Cortex of kidney (tissue), 1 donor: ENCODE measurements at places on chromosomes 12 and 14.

DNA sequence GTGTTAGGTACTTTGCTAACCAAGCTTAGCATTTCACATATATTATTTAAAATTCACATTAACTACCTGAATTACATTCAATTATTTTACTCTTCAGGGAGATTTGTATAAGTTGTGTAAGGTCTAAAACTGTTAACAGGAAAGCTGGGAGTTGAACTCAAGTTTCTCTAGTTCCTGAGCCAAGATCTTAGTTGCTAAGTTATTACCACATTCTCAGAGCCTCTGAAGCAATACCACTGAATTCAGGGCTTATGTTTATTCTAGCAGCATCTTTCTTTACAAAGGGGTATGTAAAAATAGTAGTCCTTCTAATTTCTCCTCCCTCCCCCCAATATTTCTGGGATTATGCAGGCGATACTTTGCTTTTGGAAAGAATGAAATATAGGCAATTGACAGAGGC, 786.8 kb downstream of the DIO2 start:
- no peak for DNase-seq

DNA sequence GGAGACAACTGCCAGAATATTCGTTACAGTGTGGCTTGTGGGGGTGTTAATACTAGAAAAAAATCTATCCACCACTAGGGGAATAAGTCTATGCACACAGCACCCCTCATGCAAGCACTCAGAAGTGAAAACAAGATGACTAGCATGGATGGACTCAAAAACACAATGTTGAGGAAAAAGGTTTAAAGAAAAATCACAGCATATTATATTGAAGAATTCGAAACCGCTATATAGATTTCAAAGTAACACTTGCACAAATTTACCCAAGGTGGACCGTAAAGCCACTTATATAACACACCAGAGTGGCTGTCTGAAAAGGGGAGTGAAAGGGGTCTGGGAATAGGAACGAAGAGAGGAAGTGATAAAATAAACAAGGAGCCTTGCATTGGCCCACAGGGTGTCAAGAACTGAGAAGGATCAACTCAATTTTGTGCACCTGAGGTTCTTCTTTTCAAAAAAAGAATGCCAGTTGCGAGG, 544 bp downstream of the ABCD4 start:
- DNase-seq = no peak

GRCh38 chr12:98425859-98426258, 89.5 kb upstream of the TMPO start:
- no peak for DNase-seq

DNA sequence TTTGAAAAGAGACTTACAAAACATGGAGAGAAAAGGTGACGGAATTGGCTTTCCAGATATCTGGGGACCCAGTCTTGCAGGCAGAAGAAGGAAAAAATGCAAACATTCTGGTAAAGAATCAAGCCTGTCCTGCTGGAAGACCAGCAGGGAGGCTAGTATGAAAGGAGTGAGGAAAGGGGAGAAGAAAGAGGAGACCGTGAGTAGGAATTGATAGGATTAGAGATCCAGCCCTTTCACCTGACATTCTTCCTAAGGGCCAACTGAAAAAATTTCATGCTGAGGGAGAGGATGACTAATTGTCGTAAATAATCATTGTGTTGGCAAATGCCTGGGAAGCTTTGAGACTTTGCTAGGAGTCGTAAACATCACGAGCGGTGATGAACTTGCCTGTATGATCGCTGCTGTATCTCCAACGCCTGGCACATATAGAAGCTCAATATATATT, 12.1 kb downstream of the BHLHE41 start:
- no peak for DNase-seq

GRCh38 chr14:80124794-80125193, 86.5 kb downstream of the DIO2 start:
- DNase-seq = no peak

DNA sequence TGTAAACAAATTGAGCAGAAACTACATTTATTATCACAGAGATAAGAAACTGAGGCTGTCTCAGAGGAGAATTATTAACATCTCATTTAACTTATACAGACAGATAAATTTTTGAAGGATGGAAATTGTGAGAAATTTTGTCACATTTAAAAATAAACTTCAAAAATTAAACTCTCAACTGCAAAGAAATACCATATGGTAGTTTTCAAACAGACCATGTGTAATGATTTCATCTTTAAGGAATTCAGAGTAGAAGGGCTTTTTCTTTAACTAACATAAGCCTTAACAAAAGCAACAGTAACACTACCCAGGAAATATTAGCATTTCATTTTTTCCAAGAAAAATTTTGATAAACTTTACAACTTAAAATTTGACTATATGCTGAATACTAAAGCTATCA, 26.6 kb downstream of the NUP37 start:
- DNase-seq = no peak

- DNase-seq = no peak
Observed at GRCh38 chr12:124612410-124612680, 44.9 kb upstream of the NCOR2 start.

GRCh38 chr14:86766469-86766868, 1226.5 kb downstream of the GALC start:
- no peak for DNase-seq

DNA sequence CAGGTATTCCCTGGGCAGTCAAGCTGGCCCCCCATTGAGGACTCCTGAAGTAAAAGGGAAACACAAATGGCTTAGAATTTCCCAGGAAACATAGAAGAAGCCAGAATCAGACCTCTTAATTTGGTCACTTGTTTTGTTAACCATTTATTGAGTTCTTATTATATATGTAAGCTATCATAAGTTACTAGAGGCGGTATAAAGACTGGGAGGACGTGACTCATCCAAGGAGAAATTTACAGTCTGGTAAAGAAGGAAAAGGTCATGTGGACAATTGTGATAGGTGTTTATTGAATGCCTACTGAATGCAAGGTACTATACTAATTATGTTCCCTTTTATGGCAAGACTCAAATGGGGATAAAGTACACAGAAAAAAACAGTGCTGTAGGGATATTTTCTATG, 146.7 kb downstream of the DYRK2 start:
- DNase-seq = no peak

- no peak for DNase-seq
Observed at GRCh38 chr12:125259178-125259867, 194.1 kb downstream of the AACS start.

GRCh38 chr14:101721111-101721510, 40.4 kb upstream of the PPP2R5C start:
- no peak for DNase-seq

DNA sequence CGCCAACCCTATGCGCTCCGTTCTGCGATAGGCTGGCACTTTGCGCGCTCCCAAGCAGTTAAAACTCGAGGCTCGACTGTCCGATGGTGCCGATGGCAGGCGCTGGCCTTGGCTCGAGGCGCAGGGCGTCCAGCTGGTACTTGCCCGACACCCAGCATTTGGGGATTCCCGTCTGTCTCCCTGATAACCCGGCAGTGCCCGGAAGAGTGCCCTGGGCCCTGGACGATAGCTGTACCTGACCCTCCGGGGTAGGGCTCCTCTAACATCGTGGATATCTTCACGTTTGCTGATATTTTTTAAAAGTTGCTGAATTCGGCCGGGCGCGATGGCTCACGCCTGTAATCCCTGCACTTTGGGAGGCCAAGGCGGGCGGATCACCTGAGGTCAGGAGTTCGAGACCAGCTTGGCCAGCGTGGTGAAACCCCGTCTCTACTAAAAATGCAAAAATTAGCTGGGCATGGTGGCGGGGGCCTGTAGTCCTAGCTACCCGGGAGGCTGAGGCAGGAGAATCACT, 908 bp upstream of the WIF1 start:
- DNase-seq = no peak

DNA sequence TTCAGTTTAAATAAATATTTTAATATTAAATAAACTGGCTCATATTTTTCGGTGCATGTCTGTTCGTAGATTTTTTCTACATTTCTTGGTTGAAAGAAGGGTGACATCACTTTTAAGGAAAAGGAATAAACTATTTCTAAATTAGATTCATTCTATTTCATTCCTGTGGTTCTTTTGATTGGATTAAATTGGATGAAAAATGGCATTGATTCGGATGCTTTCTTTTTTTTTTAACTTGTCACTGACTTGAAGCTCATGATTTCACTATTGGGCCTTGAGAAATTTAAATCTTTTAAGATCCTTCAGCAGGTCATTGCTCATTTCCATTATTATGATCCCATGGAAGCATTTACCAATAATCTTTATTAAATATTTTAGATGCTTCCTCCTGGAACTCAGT, 113.1 kb upstream of the RASSF8 start:
- no peak for DNase-seq

DNA sequence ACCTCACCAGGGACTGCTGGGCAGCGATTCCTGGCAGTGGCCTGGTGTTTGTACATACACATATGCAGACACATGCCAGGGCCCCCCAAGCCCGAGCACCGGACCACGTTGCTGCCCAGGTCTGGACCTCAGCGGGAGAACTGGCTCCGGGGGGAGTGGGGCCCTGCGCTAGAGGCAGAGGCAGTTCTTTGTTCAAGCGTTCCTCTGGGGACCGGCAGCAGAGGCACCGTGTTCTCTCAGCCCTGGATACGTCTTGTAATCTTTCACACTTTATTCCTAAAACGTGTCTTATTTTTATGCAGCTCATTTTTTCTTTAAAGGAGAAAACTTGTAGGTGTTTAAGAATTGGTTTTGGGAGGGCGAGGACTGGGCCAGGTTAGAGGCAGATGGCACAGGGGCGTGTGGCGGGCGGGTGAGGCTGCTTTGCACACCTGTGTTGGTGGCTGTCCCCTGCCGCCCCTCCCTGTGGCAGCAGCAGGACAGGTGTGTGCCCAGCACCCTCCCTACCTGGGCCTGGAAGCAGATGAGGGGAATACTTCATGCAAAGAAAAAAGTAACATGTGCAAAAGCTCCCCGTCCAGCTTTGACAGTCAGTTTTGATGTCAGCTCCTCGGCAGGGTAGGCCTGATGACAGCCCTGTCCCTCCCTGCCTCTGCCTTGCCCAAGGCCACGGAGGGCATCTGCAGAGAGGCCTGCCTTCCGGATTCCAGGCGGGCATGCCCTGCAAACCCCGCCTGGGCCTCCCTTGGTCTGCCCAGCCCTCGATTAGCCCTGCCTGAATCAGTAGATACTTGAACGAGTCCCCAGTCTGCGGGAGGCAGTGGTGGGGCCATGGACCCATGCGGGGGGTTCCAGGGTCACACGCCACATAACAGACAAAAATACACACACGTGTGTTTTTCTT, 7.0 kb upstream of the PUS1 start:
- no peak for DNase-seq

DNA sequence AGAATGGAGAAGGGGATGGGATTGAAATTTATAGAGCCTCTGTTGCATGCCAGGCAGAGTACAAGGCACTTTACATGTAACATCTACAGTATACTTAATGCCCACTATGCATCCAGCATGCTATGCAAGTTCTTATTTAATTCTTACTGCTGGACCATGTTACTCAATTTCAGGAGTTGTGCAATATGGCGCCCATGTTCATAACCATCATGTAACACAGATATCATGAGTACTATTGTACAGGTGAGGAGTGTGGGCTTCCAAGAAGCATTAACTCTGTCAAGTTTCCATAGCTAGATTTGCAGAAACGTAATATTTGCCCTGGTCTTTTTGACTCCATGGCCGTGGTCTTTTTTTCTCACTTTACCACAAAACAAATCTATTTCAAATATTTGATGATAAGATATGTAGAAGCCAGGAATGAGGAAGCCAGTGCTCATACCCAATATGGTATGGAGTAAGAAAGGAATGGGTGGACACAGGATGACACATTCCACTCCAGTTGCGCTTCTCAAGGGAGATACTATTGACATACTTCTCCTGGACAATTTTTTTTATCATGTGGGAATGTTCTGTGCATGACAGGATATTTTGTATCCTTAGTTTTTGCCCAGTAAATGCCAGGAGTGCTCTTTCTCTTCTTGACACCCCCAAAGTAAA, 191.8 kb downstream of the C12orf75 start:
- no peak for DNase-seq

DNA sequence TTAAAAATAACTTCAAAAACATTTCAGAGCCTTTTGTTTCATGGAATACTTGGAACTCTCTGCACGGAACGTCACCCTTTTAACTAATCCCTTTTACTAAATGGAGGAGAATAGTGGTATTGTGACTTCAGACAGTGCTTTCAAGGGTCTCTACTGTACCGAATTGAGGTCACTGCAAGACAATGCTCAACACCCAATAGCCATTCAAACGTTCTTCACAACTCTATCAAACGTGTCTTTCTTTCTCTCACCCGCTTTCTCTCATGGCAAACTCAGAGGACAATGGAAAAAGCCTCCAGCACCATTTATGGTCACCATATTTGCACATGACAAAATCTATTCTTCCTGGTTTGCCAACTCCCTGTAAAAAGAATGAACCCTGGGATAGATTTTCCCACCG, 132.1 kb upstream of the SOX5 start:
- no peak for DNase-seq

- DNase-seq = no peak
Observed at GRCh38 chr12:1580526-1580925, 13.9 kb downstream of the FBXL14 start.

- no peak for DNase-seq
Observed at GRCh38 chr12:57890191-57891115, 43.9 kb upstream of the CTDSP2 start.

DNA sequence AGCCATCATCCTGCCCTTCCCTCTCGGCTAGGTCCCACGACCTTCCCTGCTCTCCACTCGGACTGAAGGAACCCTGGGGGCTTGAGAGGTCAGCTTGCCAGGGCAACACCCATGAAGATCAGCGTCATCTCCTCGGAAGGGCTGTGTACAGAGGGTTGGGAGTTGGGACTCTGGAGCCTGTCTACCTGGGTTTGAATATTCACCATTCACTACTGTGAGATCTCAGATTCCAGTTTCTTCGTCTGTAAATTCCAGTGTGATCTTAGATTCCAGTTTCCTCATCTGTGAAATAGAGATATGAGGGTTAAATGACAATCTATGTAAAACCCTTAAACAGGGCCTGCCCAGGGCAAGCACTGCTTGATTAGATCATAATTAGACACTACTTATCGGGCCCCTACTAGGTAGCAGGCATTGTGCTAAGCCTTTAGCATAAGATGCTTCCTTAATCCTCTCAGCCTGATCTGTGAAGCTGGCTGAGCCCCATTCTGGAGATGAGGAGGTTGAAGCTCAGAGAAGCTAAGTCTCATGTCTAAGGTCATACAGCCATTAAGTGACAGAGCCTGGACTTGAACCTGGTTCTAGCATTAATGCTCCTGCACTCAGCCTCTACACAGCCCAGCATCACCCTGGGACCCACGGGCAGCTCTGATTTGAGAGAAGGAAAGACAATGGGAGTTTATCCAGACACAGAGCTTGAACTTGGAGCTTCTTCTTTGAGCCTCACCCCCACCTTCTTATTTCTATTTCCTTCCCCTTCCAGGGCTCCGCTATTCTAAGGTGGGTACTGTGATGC, 612 bp upstream of the ZDHHC22 start:
- DNase-seq = no peak
